ENCODE measurements at places on chromosomes 2 and 18. TPM values are rescaled to one million over a fixed set of nuclear protein-coding genes. Genes with fewer than 3 reads are reported as not detected.

Gene METTL5
- polyA plus RNA-seq: 51.1 TPM

Gene LINC00305
- polyA plus RNA-seq: 4.1 TPM

GRCh38 chr18:13036622-13037320, 45.6 kb downstream of the CEP192 start:
- DNase-seq: no peak

GRCh38 chr2:216221811-216222210, 112.7 kb downstream of the XRCC5 start:
- DNase-seq: no peak

GRCh38 chr2:22691666-22692065, 693.3 kb upstream of the KLHL29 start:
- no peak for DNase-seq

DNA sequence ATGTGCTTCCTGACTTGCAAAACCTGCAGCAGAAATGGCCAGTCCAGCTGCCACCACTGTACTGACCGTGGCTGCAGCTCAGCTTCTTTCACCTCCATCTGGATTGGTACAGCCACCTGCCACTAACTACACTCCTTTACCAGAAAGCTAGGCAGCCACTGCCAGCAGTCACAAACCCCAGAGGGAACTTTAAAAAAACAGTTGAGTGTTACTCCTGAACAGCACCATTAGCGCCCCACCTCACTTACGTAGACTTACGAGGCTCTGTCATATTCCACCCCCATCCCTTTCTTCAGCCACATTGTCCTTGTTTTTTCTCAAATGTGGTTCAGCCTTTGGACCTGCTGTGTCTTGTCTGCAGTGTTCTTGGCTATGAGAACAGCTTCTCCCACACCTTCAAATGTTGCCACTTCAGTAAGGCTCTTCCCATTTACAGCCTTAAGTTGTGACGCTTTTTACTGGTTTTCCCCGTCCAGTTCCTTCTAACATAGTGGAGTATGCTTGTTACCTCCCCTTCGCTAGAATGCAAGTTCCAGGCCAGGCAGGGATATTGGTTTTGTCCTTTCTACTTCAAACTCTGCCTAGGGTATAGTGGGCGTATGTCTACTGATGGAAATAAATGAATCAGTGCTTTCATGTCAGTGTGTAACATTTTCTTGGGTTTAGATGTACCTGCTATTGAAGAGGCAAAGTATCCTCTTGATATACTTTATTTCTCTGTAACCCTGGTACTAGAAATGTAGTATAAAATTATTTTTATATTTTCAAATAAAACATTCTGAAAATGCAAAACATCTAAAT, 17.0 kb downstream of the HNRNPA3 start:
- no peak for DNase-seq

DNA sequence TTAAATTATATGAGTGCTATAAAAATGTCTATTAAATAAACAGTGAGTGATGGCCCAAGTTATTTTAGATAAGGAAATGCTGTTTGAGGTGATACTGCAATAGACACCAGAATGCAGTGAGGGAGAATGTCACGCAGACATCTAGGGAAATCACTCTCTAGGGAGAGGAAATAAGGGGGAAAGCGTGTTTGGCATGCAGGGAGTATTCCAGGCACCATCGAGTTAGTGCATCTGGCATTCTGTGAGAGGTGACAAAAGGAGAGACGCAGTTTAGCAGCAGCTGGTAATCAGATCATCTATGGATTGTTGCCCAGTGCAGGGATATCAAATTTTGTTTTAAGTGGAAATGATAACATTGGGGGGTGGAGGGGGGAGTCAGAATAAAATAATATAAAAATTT, 175.4 kb upstream of the NETO1 start:
- DNase-seq: no peak

DNA sequence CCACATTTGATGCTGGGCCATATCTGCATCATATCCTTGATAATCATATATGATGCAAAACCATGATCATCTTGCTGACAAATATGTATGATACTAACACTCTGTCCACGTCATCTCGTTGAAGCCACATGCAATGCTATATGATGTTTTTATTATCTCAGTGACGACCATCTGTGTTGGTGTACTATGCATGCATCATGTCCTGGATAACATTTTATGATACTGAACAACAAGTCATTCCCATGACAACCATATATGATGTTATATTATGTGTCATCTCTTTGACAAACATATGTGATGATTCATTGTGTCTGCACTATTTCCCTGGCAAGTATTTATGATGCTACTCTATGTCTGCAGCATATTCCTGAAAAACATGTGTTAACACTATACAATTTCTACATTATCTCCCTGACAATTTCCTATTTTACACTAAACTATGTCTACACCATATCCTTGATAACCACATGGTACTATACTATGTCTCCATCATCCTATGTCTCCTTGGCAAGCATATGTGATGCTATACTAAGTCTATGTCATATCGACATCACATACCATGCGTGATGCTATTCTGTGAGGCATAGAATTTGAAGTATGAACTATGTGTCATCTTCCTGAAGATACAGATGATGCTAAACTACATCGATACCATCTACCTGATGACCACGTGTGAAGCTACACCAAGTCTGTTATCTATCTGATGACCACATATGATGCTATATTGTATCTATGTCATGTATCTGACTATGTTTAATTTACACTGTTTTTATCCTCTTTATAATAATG, 37.0 kb downstream of the DAW1 start:
- DNase-seq: no peak

All from right renal cortex interstitium (tissue), 3 donors.